ENCODE measurements at places on chromosomes 4 and X.
A peak's percentile ranks its signal among the peaks of the same experiment; 100 is the strongest.

DNA sequence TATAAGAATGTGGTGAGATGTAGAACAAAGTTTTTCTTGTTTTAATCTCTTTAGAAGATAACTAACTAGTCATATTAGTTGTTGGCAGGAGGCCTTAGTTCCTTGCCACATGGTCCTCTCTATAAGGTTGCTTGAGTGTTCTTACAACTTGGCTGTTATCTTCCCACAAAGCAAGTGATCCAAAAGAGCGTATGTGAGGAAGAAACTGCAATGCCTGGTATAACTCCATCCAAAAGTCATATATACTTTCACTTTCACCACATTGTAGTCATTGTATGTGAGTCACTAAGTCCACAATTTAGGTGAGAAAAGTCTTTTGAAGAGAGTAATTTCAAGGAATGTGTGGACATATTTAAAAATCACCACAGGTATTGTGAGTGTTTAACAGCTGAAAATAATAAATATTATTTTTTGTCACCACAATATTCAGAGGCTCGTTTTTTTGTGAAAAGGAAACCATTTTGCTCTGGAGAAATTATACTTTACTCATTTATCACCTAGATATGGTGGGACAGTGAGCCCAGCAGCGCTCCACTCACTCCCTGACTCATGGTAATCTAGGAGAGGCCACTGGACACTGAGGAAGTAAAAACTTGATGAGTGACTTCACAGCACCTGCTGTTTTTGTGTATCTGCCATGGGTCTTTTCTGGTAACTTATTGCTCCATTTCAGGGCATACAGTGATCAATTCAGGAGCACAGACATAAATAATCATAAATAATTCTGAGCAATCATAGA lies 369.4 kb upstream of the NDST3 start:
- peak overlapping the region; percentile 50 for H3K27ac ChIP-seq
- H3K4me1 ChIP-seq = peaks cover 14% of the 10 kb centered on the region
- no peaks in the 10 kb centered on the region for H3K36me3 ChIP-seq
- H3K27me3 ChIP-seq = no peaks in the 10 kb centered on the region

GRCh38 chrX:109281483-109282275 lies 200.2 kb downstream of the GUCY2F start:
- no peak overlapping the region for H3K27ac ChIP-seq
- no peaks in the 10 kb centered on the region for H3K4me1 ChIP-seq
- no peaks in the 10 kb centered on the region for H3K36me3 ChIP-seq
- no peak for DNase-seq
- no peak overlapping the region for H3K4me3 ChIP-seq
- H3K27me3 ChIP-seq = no peaks in the 10 kb centered on the region

- H3K4me1 ChIP-seq = no peaks in the 10 kb centered on the region
- H3K36me3 ChIP-seq = no peaks in the 10 kb centered on the region
- no peaks in the 10 kb centered on the region for H3K27me3 ChIP-seq
Observed at GRCh38 chrX:136199365-136199764, 51.8 kb downstream of the MAP7D3 start.

DNA sequence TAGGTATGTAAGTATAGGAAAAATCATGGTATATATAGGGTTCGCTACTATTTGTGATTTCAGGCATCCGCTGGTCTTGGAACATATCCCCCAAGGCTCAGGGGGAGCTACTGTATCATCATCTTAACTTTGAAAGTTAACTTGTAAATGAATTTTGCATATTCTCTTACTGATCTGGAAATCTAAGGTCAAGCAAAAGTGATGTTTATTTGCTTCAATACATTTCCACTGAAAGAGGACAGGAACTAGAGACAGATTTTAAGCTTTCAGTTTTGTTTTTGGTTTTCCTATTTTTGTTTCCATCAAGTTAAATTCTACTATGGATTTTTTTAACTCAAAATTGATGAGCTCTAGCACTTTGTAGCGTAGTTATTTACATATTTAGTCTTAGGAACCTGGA lies 56.2 kb downstream of the NAF1 start:
- no peaks in the 10 kb centered on the region for H3K27me3 ChIP-seq

DNA sequence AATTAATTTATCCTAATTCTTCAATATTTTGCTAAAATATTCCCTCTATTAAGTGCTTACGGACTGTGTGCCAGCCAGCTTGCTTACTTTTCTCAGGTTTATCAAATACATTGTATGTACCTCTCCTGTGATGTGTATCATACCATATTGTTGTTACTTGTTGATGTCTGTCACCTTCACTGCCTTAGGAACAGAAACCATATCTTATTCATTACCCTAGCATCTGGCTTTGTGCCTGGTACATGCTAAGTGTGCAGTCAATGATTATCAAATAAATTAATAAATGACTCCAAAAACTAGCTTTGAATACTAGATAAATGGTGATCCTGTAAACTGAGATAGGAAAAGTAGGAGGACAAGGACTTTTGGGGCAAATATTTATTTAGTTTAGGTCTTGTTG lies 6.9 kb downstream of the CLCN3 start:
- H3K27ac ChIP-seq = no peak overlapping the region
- DNase-seq = no peak
- H3K36me3 ChIP-seq = no peaks in the 10 kb centered on the region
- H3K4me3 ChIP-seq = no peak overlapping the region
- peaks cover 10% of the 10 kb centered on the region for H3K4me1 ChIP-seq

- H3K27me3 ChIP-seq = no peaks in the 10 kb centered on the region
- H3K4me1 ChIP-seq = no peaks in the 10 kb centered on the region
- no peak overlapping the region for H3K4me3 ChIP-seq
- no peak for DNase-seq
- H3K27ac ChIP-seq = no peak overlapping the region
Observed at GRCh38 chr4:59068722-59069418, 1958.7 kb upstream of the IGFBP7 start.

- no peak overlapping the region for H3K4me3 ChIP-seq
- H3K4me1 ChIP-seq = no peaks in the 10 kb centered on the region
- no peaks in the 10 kb centered on the region for H3K36me3 ChIP-seq
- H3K27me3 ChIP-seq = no peaks in the 10 kb centered on the region
Observed at GRCh38 chr4:86847571-86847970, 1.6 kb downstream of the SLC10A6 start.

DNA sequence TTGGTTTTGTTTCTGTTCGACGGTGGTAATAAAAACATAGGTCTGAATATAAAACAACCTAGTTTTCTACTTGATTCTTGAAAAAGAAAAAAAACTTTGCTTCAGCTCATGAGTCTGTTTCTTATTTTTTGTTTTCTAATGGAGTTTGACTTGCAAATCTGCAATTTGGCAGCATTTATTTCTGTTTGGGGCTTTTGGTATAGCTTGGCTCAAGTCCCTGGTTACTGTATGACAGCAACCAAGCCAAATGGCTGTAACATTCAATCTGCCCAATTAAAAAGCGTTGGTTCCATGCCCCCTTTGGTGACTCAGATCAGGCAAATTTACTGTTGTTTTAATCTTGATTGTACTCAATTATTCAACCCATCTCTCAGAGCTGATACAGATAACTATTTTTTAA lies 263.4 kb downstream of the GRIA3 start:
- no peak for DNase-seq
- no peaks in the 10 kb centered on the region for H3K36me3 ChIP-seq
- H3K27me3 ChIP-seq = no peaks in the 10 kb centered on the region
- H3K4me3 ChIP-seq = no peak overlapping the region

DNA sequence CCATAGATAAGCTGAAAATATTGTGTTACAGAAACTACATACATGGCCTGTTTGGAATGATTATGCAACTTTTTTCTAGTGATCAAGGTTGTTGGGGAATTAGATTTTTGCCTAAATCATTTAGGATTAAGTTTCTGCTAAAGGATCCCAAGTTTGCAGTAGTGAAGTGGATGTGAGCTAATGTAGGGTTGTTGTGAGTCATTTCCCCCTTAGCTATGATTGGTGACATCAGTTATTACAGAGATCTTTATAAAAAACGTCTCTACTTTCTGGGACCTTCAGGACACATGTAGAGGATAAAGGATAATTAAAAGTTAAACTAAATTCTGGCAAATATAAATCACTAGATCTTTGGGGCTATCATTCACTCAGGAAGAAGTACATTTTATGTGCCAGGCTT lies 133.3 kb downstream of the GATB start:
- no peaks in the 10 kb centered on the region for H3K36me3 ChIP-seq
- DNase-seq = no peak
- no peak overlapping the region for H3K27ac ChIP-seq
- H3K27me3 ChIP-seq = no peaks in the 10 kb centered on the region
- no peak overlapping the region for H3K4me3 ChIP-seq

GRCh38 chr4:140046543-140046942 lies 107.4 kb downstream of the MAML3 start:
- no peaks in the 10 kb centered on the region for H3K27me3 ChIP-seq
- DNase-seq = no peak
- H3K4me3 ChIP-seq = no peak overlapping the region
- H3K4me1 ChIP-seq = peaks cover 88% of the 10 kb centered on the region
- no peaks in the 10 kb centered on the region for H3K36me3 ChIP-seq

- H3K27me3 ChIP-seq = no peaks in the 10 kb centered on the region
- no peak overlapping the region for H3K27ac ChIP-seq
- DNase-seq = no peak
- no peaks in the 10 kb centered on the region for H3K4me1 ChIP-seq
Observed at GRCh38 chr4:5566991-5567390, 141.4 kb downstream of the EVC2 start.

DNA sequence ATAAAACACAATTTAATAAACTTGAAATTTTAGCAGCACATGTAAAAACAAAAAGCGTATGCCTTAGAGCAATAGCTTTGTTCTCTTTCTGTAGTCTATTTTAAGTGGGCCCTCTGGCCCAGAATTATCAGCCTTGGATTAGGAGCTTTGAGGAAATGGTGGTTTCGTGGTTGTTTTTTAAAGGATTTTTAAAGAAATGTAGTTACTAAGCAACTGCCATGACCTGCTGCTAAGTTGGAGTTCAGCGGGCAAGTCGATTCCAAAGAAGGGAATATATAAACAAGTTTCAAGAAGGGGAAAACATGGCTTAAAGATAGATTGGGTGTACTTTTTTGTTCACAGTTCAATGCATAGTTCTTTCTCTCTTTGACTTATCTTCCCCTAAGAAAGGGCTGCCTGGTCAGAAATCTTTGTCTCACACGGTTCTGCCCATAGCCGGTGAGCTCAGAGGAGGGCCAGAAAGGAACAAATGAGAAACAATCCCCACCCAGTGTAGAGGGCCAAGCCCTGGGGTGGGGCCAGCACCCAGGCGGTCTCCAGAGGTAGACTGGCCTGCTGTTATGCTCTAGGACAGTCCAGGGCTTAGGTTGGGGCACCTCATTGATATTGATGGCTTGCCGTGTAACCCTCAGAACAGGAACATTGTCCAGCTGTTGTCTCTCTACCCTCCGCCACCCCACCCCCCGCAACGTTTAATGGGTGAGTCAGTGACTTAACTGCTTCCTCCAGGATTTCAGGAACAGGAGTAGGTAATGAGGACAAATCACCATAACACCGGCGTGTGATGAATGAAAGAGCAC lies 32.5 kb downstream of the DLG3 start:
- DNase-seq = no peak
- no peak overlapping the region for H3K4me3 ChIP-seq
- no peak overlapping the region for H3K27ac ChIP-seq
- H3K27me3 ChIP-seq = no peaks in the 10 kb centered on the region

DNA sequence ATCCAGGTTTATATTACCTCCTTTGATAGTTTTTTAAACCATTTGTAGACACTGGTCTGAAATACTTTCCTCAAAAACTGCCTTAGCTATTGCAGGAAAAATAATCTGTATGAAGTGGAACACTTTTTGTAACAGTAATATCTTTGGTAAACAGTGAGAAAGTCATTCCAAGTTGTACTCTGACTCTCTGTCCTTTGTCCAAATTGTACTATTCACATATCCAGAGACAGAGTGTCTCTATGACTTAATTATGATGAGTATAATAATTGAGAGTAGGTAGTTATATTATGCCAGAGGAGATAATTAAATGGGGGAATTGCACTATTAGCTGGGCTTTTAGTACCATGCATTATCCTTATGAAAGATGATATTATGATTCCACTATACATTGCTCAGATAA lies 112.6 kb upstream of the LCORL start:
- H3K4me3 ChIP-seq = no peak overlapping the region
- no peaks in the 10 kb centered on the region for H3K4me1 ChIP-seq
- no peaks in the 10 kb centered on the region for H3K27me3 ChIP-seq
- no peak for DNase-seq

DNA sequence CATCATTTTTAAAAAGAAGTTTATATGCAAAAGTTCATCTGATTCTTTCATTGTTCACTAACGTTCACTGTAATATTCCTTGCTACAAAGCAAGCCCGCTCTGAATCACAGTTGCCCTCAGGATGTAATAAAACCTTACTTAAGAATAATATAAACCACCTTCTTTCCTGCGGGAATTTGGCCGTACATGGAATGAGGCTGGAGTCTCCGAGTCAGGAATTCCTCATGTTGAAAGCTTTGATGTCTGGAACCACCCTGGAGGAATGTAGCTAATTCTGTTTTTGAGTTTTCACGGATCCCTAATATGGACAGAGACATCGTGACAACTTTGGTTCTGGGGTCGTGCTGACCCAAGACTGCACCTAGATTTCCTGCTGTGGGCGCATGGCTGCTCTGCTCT lies 58.5 kb downstream of the CRLF2 start:
- H3K4me1 ChIP-seq = no peaks in the 10 kb centered on the region
- no peaks in the 10 kb centered on the region for H3K36me3 ChIP-seq
- DNase-seq = no peak
- H3K27me3 ChIP-seq = no peaks in the 10 kb centered on the region
- H3K4me3 ChIP-seq = no peak overlapping the region

- no peaks in the 10 kb centered on the region for H3K4me1 ChIP-seq
- no peak overlapping the region for H3K4me3 ChIP-seq
- no peak overlapping the region for H3K27ac ChIP-seq
- DNase-seq = no peak
- H3K27me3 ChIP-seq = no peaks in the 10 kb centered on the region
Observed at GRCh38 chrX:77795124-77795523, 9.1 kb upstream of the ATRX start.

GRCh38 chr4:78923464-78924312 lies 15.6 kb downstream of the PAQR3 start:
- H3K4me3 ChIP-seq = no peak overlapping the region
- H3K27me3 ChIP-seq = no peaks in the 10 kb centered on the region
- no peak for DNase-seq
- no peak overlapping the region for H3K27ac ChIP-seq
- no peaks in the 10 kb centered on the region for H3K4me1 ChIP-seq

GRCh38 chr4:1137063-1137776 lies 23.9 kb upstream of the RNF212 start:
- DNase-seq = no peak
- no peaks in the 10 kb centered on the region for H3K36me3 ChIP-seq
- no peaks in the 10 kb centered on the region for H3K27me3 ChIP-seq
- H3K27ac ChIP-seq = peak overlapping the region; percentile 33
- peak overlapping the region; percentile 28 for H3K4me3 ChIP-seq

- no peaks in the 10 kb centered on the region for H3K4me1 ChIP-seq
- DNase-seq = no peak
- no peak overlapping the region for H3K27ac ChIP-seq
- H3K4me3 ChIP-seq = no peak overlapping the region
- H3K27me3 ChIP-seq = no peaks in the 10 kb centered on the region
Observed at GRCh38 chrX:20681683-20682082, 415.0 kb upstream of the RPS6KA3 start.

- H3K4me3 ChIP-seq = no peak overlapping the region
- no peak overlapping the region for H3K27ac ChIP-seq
- no peaks in the 10 kb centered on the region for H3K27me3 ChIP-seq
- DNase-seq = no peak
Observed at GRCh38 chr4:124904723-124905388, 192.3 kb upstream of the ANKRD50 start.
